ENCODE measurements at places on chromosomes 6 and 20.

- no peak for DNase-seq
Observed at GRCh38 chr20:17634661-17635331, 47.2 kb downstream of the RRBP1 start.

DNA sequence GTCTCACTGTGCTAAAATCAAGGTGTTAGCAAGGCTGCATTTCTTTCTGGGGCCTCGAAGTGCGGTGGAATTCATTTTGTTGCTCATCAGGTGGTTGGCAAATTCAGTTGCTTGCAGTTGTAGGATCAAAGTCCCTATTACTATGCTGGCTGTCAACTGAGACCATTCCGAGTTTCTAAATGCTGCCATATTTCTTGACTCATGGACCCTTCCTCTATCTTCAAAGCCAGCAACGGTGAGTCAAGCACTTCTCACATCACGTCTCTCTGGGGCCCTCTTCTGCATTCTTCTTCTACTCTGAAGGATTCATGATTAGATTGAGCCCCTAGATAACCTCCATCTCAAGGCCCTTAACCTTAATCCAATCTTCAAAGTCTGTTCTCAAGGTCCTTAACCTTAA, 619.7 kb downstream of the HACE1 start:
- DNase-seq, result no peak

DNA sequence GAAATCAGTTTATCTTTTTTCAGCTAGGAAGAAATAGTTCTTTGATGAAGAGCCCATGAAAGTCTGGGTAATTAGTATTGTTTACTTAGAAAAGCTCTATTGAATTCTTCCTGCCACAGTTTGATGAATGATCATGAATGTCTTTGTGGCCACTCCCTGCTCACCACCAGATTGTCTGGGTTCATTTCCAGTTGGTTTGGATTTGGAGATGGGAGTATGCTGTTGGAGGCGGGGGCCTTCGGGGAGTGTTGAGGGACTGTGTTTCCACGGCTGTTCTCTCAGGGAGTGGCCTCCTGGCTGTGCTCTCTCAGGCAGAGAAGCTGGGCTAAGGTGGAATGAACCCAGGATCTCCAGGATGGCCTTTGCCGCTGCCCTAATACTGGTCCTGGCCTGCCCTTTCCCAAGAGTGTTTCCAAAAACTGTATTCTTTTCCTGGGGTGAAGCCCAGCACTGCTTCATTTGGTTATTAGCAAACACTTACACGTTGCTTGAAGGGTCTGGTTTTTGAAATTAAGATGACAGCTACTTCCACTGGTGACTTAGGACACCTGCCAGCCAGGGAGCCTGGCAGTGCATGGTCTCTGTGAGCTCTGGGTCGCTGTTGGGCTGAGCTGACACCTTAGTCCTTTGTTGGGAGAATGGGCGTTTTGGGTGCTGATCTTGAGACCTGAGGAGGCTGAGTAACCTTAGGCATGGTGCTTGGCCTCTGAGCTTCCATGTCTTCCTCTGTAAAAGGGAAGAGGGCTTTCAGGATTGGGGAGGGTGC, 23.2 kb downstream of the PRPF6 start:
- DNase-seq, result no peak

DNA sequence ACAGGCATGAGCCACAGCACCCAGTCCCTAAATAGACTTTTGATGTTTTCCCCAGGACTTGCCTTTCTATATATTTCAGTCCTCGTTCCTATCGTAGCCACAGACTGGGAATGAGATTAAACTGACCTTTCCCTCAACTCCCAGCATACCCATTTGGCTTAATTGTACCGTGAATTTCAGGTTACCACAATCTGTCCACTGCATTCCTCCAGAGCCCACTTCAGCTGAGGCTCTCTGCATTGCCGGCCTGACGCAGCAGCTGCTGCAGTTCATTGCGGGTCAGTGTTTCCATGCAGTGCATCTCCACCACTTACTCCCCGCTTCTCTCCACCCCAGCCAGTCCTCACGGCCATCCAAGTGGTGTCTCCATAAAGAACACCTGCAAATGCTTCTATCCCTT, 103.1 kb upstream of the RIN2 start:
- DNase-seq, result no peak

GRCh38 chr6:169893624-169894023, 142.2 kb downstream of the ERMARD start:
- no peak for DNase-seq

DNA sequence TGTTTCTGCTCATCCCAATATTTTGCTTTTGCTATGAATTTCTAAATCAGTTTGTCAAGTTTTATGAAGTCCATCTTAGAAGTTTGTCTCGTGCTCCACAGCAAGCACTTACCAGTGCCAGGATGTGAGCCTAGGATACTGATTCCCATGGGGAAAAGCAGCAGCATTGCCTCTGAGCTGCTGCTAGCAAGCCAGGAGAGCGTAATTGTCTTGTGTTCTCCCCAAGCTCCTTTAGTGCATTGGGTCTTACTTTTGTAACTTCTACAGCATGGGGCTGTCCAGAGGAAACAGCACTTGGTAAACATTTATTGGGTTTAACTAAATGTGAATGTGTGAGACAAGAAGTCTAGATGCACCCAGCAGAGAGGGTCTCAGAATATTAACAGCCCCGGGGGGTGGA, 76.1 kb downstream of the RNF182 start:
- DNase-seq, result no peak

DNA sequence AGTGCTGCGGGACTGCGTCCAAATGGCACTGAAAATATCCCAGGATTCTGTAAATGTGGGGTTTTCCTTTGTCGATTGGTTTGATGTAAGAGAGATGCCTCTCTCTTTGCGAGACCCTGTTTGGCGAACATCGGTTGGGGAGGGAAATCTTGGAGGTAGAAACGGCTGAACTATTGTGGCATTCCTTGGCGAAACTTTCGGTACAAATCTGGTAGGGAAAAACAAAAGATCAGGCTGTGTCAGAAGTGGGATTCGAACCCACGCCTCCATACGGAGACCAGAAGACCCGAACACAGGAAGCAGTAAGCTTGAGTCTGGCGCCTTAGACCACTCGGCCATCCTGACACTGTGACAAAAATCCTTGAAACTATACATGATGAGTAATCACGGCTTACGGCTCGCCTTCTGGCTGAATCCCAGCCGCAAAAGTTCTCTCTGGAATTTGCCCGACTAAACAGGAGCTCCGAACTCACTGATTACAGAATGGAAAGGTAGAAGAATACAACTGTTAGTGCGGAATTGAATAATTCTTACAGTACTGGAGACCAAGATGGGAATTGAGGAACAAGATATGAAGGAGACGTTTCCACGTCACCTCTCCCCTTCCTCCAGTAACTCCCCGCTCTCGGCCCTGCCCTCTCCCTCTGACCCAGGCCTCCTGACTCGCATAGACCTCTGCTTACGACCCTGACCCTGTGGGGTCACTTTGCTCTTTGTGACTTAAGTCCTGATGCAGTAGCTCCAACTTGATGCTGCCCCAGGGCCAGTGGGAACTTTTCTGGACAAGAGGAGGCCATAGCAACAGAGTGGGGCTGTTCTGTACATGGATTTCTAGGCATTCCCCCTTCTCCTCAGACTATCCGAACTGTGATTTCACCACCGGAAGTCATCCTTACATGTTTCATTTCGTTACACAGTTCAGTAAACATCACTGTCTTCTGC, 132.8 kb upstream of the ZNF184 start:
- DNase-seq, result peak; percentile 31

DNA sequence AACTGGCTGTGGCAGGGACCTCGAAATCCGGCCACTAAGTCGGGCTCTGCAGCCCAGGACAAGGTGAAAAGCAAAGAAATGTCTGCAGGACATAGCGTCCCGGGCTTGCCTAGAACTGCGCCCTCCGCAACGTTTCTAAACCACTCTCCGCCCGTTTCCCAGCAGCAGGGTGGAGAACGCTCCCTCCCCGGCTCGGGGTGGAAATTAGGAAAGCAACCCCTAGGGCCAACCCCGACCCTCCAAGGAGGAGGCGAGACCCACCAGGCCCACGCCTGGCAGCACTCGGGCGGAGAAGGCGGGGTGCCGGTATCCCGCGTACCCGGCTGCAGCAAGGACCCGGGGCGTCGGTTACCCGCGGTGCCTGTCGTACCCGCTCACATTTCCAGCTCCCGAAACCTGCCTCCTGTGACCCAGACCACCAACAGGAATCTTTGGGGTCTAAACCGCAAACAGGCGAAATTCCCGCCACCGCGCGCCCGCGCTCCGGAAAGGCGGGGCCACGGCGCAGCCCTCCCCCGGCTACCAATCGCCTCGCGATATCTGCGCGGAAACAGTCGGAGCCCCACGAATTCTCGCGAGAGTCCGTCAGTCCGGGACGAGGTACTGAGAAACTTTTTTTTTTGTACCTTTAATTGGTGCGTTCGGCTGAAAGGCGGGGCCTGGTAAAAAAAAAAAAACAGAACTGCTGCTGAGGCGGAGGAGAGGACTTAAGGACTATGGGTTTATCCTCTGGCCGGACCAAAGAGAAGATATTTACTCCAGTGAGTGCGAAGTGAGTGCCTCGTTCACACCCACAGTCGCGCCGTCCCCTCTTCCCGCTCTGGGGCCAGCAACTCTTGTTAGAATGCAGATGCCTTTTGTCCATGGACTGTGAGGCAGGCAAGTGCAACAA, at the start of gene MMS22L:
Gene MMS22L, minus strand, starts transcription at position 491 of the 892 bp plus-strand sequence. CDS start 739 bp downstream, outside the sequence.
- peak; percentile 90 for DNase-seq

GRCh38 chr6:3882866-3883265, 33.7 kb downstream of the FAM50B start:
- peak; percentile 97 for DNase-seq

DNA sequence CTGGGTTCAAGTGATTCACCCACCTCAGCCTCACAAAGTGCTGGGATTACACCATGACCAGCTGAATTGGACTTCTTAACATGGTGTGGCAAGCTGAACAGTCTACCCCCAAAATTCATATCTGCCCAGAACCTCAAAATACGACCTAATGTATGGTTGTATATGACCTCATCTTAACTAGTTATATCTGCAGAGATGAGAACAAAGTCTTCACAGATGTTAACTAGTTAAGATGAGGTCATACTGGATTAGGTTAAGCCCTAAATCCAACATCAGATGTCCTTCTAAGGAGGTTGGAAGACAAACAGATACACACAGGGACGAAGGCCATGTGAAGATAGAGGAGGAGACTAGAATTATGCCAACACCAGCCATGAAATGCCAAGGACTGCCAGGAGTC, 102.5 kb downstream of the JPH2 start:
- no peak for DNase-seq

GRCh38 chr6:150535151-150535804, 64.4 kb upstream of the PLEKHG1 start:
- DNase-seq, result peak; percentile 78

GRCh38 chr6:49401063-49401462, 62.0 kb downstream of the MMUT start:
- DNase-seq, result no peak

- no peak for DNase-seq
Observed at GRCh38 chr6:47076422-47077344, 34.6 kb upstream of the ADGRF1 start.

DNA sequence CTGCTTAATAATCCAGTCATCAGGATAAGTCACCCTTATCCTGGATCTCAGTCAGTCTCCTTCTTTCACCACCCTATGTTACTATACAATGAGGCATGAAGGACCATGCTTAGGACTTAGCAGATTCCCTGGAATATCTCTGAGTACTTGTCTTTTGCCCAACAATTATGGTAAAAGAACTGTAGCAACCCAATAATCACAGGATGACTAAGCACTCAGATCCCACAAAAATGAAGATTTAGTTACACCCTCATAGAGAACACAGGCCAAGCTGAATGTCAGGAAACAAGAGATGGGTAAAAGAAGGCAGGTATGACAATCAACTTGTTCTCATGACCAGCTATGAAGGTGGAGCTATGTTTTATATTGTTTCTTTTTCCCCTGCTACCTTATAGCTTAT, 91.4 kb downstream of the EDN1 start:
- no peak for DNase-seq

DNA sequence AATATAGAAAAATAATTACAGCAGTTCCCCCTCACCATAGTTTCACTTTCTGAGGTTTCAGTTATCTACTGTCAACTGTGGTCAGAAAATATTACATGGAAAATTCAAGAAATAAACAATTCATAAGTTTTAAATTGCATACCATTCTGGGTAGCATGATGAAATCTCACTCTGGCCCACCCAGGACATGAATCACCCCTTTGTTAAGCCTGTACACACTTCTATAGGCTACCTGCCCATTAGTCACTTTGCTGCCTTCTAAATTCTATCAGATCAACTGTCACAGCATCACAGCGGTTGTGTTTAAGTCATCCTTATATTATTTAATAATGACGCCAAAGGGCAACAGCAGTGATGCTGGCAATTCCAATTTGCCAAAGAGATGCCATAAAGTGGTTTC, 140.3 kb upstream of the RUNX2 start:
- DNase-seq, result no peak

GRCh38 chr6:24673625-24674024, 6.7 kb downstream of the ACOT13 start:
- DNase-seq, result no peak

DNA sequence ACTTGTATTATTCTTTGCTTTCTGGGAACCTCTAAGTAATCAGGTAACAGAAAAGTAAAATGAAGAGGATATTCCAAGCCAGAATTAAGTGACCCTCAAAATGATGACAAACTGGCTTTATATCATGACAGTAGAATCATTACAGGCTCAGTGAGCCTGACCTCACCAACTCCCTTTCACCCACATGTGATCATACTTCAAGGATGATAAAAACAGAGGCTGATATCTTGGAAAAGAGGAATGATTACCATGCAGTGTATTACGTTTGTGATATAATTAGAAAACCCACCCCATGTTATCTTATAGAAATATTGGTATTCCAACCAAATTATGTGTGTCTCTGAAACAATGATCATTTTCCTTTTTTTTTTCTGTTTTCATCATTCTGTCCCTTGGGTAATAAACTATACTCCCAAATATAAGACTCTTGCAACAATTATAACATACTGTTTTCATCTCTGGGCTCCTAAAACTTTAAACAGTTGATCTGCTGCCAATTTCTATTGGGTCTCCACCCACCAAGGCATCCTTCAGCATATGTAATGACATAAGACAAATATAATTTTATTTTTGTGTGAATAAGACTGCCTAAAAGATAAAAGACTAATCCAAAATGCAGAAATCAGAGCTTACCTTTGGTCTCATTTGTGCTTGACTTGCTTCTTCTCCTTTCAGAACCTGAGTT, 115.7 kb downstream of the DST start:
- DNase-seq, result no peak

DNA sequence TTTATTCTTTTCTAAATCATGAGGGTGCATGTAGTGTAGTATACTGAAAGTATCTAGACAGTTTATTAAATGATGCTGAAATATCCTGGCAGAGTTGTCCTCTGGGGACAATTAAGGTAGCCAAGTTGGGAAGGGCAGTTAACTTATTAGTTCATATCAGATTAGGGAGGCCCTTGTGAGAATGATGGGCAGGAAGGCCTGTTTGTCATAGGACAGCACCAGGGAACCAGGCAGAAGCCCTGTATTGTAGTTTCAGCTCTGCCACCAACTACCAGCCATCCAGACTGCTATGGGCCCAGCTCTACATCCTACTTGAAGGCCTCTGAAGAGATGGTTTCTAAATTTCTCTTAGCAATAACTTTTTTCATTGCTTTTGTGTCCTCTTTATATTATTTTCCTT, 4.0 kb downstream of the MYLIP start:
- DNase-seq, result no peak

- DNase-seq, result no peak
Observed at GRCh38 chr6:7469696-7470095, 71.8 kb upstream of the DSP start.

- no peak for DNase-seq
Observed at GRCh38 chr6:150417250-150417649, 48.4 kb downstream of the IYD start.

- DNase-seq, result no peak
Observed at GRCh38 chr6:31876357-31876756, 2.4 kb downstream of the SLC44A4 start.

Data from skin of body (tissue), 3 donors.